ENCODE measurements at places on chromosomes 12 and 14. TPM values are rescaled to one million over a fixed set of nuclear protein-coding genes. Genes with fewer than 3 reads are reported as not detected.

DNA sequence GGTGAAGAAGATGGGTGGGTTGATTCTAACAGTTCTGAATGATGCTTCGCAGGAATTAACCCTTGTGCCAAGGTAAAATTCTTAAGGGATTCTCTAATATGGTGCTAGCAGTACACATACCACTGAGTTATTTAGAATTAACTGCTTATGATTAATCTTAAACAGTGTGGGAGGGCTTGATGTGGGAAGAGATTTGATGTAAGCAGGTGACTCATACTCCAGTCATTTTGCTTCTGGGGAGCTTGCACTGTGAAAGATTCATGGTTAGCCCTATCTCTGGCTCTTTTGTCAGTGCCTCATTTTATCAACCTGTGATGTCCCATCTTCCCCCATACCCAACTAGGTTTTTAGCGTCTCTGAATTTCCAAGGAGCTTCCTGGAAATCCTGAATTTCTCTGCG is 83.8 kb downstream of the NRXN3 start:
- no peaks in the 10 kb centered on the region for H3K36me3 ChIP-seq
- no peak for DNase-seq
- no peaks in the 10 kb centered on the region for H3K27me3 ChIP-seq
- H3K4me3 ChIP-seq: no peak overlapping the region
- no peak overlapping the region for H3K27ac ChIP-seq
- no peaks in the 10 kb centered on the region for H3K4me1 ChIP-seq

DPF3 gene
- total RNA-seq: 8.1 TPM

- no peaks in the 10 kb centered on the region for H3K36me3 ChIP-seq
- H3K27ac ChIP-seq: no peak overlapping the region
- H3K4me3 ChIP-seq: no peak overlapping the region
- no peaks in the 10 kb centered on the region for H3K27me3 ChIP-seq
- peaks cover 5% of the 10 kb centered on the region for H3K4me1 ChIP-seq
Measured at GRCh38 chr14:92945544-92945943, 22.6 kb downstream of the CHGA start.

DNA sequence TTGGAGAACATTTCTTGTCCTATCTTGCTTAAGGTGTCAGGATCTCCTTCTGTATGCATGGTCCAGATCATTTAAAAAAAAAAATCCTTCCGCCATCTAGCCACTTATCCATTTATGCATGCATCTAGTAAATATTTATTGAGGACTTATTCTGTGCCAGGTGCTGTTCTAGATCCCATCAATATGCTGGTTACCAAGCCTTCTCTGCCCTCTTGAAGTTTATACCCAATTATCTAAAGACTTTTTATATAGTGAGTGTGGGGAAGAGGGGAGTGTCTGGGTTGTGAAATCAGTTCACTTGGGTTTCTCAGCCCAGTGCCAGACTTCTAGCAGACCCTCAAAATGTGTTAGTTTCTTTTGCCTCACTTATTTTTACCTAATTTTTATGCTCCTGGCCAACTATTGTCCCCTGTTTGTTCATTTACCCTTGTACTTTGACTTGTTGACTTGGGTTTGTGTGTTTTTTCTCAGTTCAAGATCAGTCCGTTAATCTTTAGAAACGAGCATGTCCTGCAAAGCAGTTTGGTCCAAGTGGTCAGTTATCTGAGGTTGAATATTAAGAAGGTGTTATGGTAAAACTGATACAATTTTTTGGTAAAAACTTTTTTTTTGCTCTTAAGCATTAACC is 488.9 kb downstream of the PCNX1 start:
- no peaks in the 10 kb centered on the region for H3K36me3 ChIP-seq
- no peak overlapping the region for H3K27ac ChIP-seq
- H3K4me3 ChIP-seq: no peak overlapping the region

ADAM20 gene
- 0.44 TPM for total RNA-seq

PTGER2 gene
- total RNA-seq: not detected

TAMALIN gene
- total RNA-seq: 87.5 TPM

- H3K36me3 ChIP-seq: peaks cover 3% of the 10 kb centered on the region
- H3K4me1 ChIP-seq: no peaks in the 10 kb centered on the region
- no peak overlapping the region for H3K27ac ChIP-seq
- no peak overlapping the region for H3K4me3 ChIP-seq
Measured at GRCh38 chr14:101859538-101859902, 98.0 kb downstream of the PPP2R5C start.

ZNF641 gene
- 5.0 TPM for total RNA-seq

DNA sequence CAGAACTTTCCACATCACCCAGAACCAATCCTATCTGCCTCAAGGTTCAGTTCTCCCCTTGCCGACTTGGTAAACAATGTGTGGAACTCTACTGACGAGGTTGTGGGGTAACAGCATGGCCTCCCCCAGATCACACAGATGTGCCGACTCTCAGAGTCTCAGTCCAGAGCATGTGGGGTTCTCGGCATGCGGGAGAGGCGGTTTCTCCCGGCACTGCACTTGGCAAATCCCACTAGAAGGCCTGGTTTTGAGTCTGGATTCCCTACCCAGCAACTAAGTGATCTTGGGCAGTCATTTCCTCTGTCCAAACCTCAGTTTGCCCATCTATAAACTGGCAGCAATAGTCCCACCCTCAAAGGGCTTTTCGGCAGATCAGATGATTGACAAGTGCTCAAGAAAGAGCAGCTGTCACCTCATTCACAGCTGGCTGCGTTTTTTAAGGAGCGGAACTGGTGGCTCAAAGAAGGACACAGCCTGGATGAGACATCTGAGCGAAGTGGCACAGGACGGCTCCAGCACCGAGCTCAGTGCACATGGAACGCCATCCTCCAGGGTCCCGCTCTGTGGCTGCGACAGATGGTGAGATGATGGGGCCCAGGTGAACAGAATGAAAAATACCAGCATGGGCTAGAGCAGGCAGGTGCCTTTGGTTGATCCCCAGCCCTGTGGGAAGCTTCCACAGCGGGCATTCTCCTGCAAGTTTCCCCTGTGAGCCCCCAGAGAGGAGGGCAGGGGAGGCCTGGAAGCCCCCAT is 7.3 kb downstream of the TESC start:
- DNase-seq: no peak
- no peak overlapping the region for H3K4me3 ChIP-seq
- peaks cover 10% of the 10 kb centered on the region for H3K27me3 ChIP-seq
- H3K4me1 ChIP-seq: no peaks in the 10 kb centered on the region
- H3K27ac ChIP-seq: no peak overlapping the region
- H3K36me3 ChIP-seq: no peaks in the 10 kb centered on the region

GTF2A1 gene
- total RNA-seq: 33.4 TPM

SLC2A14 gene
- total RNA-seq: not detected

DNA sequence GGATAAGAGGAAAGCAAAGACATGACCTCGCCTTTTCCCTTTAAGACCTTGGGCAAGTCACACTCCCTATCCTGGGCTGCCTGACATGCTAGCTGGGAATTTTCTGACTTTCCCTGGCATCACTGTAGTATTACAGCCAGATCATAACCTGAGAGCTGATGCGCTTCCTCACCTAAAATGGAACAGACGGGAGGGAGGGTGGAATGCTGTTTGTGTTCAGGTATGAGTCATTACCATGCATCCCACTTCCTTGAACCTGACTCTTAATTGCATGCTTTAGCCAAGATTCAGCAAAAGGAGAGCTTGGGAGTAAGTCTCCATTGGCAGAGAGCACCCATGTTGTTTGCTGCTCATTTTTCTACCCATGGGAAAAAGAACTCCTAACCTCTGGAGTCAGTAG is 156.5 kb downstream of the KCNK10 start:
- no peak for DNase-seq
- no peaks in the 10 kb centered on the region for H3K36me3 ChIP-seq
- H3K4me1 ChIP-seq: no peaks in the 10 kb centered on the region
- no peak overlapping the region for H3K4me3 ChIP-seq

GRCh38 chr14:55327179-55327578 is 56.0 kb downstream of the FBXO34 start:
- H3K36me3 ChIP-seq: no peaks in the 10 kb centered on the region
- no peak for DNase-seq
- no peaks in the 10 kb centered on the region for H3K4me1 ChIP-seq
- H3K4me3 ChIP-seq: no peak overlapping the region

CCDC38 gene
- total RNA-seq: not detected

DNA sequence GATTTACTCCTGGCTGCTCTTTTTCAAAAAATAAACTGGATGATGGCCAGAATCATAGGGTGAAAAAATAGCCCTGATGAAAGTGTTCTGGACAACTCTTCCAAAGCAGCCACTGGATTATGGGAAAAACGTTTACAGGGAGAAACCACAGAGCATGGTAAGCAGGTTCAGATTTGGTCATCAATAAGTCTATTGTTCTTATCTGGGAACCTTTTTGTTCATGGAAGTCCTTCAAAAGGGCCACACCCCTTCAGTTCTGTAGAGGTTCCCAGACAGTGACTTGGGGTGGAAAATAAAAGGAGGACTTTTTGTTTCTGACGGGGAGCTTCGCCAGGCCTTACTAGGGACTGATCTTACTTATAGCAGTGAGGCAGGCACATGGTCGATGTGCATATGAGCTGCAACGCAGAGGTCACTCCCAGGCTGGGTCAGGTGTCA is 117.4 kb upstream of the SLC38A2 start:
- no peak overlapping the region for H3K4me3 ChIP-seq
- peak; percentile 14 for DNase-seq
- no peak overlapping the region for H3K27ac ChIP-seq
- peaks cover 43% of the 10 kb centered on the region for H3K4me1 ChIP-seq
- no peaks in the 10 kb centered on the region for H3K27me3 ChIP-seq
- no peaks in the 10 kb centered on the region for H3K36me3 ChIP-seq
